T-helper 17 cell (primary cell): ENCODE measurements at places on chromosomes 16 and 17. TPM values are rescaled to one million over a fixed set of nuclear protein-coding genes. Genes with fewer than 3 reads are reported as not detected.

MT1F gene
- 3.3 TPM for total RNA-seq

KRTAP1-5 gene
- not detected for total RNA-seq

USP7 gene
- 259 TPM for total RNA-seq

NPIPB13 gene
- 17.4 TPM for total RNA-seq

SNAI3 gene
- total RNA-seq, result 10.2 TPM

SLFN11 gene
- total RNA-seq, result 21.0 TPM

WSCD1 gene
- 0.15 TPM for total RNA-seq

ASB16 gene
- total RNA-seq, result not detected

- H3K36me3 ChIP-seq, result no peaks in the 10 kb centered on the region
- DNase-seq, result no peak
- no peaks in the 10 kb centered on the region for H3K27me3 ChIP-seq
- no peak overlapping the region for H3K4me3 ChIP-seq
Observed at GRCh38 chr16:31435341-31436220, 7.0 kb downstream of the ZNF843 start.

GRCh38 chr17:980406-981291, 1.1 kb upstream of the NXN start:
- H3K4me3 ChIP-seq, result peak overlapping the region; percentile 90
- peaks cover 22% of the 10 kb centered on the region for H3K27me3 ChIP-seq
- H3K36me3 ChIP-seq, result peaks cover 2% of the 10 kb centered on the region

DNA sequence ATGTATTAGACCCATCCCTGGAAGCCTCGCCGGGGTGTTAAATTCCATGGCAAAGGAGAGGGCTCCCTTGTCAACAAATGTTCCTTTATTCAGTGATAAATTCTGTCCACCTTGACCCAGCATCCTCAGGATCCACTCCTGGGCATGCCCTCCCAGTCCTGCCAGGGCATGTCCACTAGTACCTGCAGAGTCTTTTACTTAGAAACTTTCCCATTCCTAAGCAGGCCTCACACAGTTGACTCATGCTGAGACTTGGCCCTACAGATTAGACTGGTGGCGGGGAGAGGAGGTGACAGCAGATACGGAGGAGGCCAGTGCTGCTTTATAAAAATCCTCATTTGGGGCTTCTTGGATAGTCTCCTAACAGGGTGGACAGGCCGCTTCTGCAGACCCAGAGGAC, 88.8 kb downstream of the CYLD start:
- no peaks in the 10 kb centered on the region for H3K4me1 ChIP-seq
- H3K27me3 ChIP-seq, result peaks cover 24% of the 10 kb centered on the region
- H3K4me3 ChIP-seq, result no peak overlapping the region
- no peaks in the 10 kb centered on the region for H3K36me3 ChIP-seq

DNA sequence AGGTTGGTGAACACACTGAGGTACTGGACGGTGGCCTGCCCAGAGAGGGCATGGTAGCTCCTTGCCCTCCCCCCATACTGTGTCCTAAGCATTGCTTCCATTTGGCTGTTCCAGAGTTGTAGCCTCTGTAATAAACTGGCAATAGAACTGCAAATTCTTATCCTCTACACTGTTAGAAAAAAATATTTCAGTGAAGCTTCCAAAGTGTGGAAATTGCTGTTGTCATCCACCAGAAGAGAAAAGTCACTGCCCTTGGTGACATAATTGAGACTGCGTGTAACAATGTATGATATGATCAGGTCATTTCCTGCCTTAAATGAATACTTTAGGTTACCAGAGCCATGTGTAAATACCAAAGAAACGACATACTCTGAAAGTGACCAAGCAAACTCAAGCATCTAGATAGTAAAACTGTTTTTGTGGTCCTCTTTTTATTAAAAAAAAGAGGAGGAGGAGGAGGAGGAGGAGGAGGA, 65.9 kb downstream of the CEP95 start:
- no peaks in the 10 kb centered on the region for H3K36me3 ChIP-seq
- H3K27ac ChIP-seq, result peak overlapping the region; percentile 90
- peaks cover 6% of the 10 kb centered on the region for H3K4me1 ChIP-seq
- no peak for DNase-seq

- peaks cover 5% of the 10 kb centered on the region for H3K36me3 ChIP-seq
- no peak overlapping the region for H3K27ac ChIP-seq
- H3K27me3 ChIP-seq, result peaks cover 64% of the 10 kb centered on the region
- peaks cover 30% of the 10 kb centered on the region for H3K4me1 ChIP-seq
- DNase-seq, result no peak
- peak overlapping the region; percentile 80 for H3K4me3 ChIP-seq
Observed at GRCh38 chr17:61404663-61404912, 4.9 kb downstream of the TBX2 start.

DNA sequence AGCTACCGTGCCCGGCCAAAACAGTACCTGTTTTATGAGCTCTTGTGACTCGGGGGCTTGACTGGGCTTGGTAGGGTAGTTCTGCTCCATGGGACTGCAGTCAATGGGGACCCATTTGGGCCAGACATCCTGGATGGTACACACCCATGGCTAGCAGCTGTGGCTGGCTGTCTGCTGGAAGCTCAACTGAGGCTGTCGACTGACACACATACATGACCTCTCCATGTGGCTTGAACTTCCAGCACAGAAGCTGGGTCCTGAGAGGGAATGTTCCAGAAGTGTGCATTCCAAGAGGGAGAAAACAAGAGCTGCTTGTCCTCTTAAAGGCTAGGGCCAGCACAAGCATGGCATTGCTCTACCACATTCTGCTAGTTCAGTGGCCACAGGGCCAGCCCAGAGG, 14.9 kb upstream of the NKD1 start:
- no peak overlapping the region for H3K27ac ChIP-seq
- peaks cover 8% of the 10 kb centered on the region for H3K27me3 ChIP-seq
- peaks cover 4% of the 10 kb centered on the region for H3K36me3 ChIP-seq

DNA sequence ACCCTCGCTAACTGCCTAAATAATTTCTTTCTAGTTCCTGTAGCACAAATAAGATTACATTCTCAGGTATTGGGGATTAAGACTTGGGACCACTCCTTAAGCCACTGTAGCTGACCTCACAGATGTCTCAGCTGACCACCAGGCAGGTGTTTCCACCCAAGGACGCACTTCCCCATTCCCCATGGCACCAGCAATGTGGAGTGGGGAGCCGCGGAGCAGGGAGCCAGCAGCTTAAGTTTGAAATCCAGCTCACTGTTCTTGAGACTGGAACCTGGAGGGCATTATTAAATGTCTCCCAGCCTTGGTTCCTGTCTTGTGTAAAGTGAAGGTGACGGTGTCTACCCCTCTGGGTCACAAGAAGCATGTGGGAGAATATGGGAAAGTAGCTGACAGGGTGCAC, 249.4 kb upstream of the CACNG5 start:
- H3K36me3 ChIP-seq, result no peaks in the 10 kb centered on the region
- no peak overlapping the region for H3K27ac ChIP-seq
- no peak overlapping the region for H3K4me3 ChIP-seq
- DNase-seq, result no peak
- no peaks in the 10 kb centered on the region for H3K27me3 ChIP-seq

- peak overlapping the region; percentile 34 for H3K4me3 ChIP-seq
- H3K36me3 ChIP-seq, result peaks cover 8% of the 10 kb centered on the region
- H3K27ac ChIP-seq, result no peak overlapping the region
- DNase-seq, result no peak
Observed at GRCh38 chr16:28264656-28265055, 27.7 kb upstream of the SBK1 start.

GRCh38 chr17:75010683-75011400, 1.6 kb upstream of the MRPL58 start:
- peaks cover 7% of the 10 kb centered on the region for H3K36me3 ChIP-seq
- H3K27me3 ChIP-seq, result no peaks in the 10 kb centered on the region
- peaks cover 24% of the 10 kb centered on the region for H3K4me1 ChIP-seq
- H3K4me3 ChIP-seq, result no peak overlapping the region

- peak; percentile 23 for DNase-seq
- H3K4me3 ChIP-seq, result peak overlapping the region; percentile 92
- peaks cover 52% of the 10 kb centered on the region for H3K27me3 ChIP-seq
- peaks cover 9% of the 10 kb centered on the region for H3K4me1 ChIP-seq
Observed at GRCh38 chr17:1227917-1228780, 42.1 kb upstream of the BHLHA9 start.

DNA sequence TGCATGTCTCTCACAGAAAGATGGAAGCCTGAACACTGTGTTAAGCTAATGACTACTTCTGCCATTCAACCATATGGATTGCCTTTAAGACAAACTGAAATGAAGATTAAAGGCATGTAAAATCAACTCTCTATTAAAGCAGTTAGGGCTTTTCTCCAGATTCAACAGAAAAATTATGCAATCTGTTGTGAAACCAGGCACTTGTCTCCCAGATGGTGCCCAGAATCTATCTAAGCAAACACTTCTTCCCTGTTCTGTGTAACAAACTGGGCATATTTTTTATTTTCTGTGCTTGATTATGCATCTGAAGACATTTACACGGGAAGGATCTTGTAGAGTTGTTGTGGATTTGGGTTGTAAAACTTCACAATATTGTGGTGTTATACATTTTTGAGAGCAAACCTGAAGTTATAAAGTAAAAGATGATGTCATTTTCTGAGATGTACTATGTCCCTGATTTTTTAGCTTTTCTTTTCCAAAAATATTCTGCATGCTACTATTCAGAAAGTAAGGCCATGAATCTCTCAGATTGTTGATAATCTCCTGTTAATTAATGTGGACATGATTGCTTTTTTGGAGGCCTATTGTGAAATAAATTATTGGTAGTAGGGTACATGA, 1550.3 kb downstream of the CDH8 start:
- H3K27ac ChIP-seq, result no peak overlapping the region
- no peaks in the 10 kb centered on the region for H3K4me1 ChIP-seq
- no peak for DNase-seq
- H3K27me3 ChIP-seq, result no peaks in the 10 kb centered on the region

GRCh38 chr16:68236826-68237242, 907 bp upstream of the ESRP2 start:
- peaks cover 28% of the 10 kb centered on the region for H3K4me1 ChIP-seq
- no peaks in the 10 kb centered on the region for H3K27me3 ChIP-seq
- peak overlapping the region; percentile 53 for H3K27ac ChIP-seq
- peak overlapping the region; percentile 94 for H3K4me3 ChIP-seq
- no peak for DNase-seq
- no peaks in the 10 kb centered on the region for H3K36me3 ChIP-seq

- no peak overlapping the region for H3K4me3 ChIP-seq
- H3K27ac ChIP-seq, result no peak overlapping the region
- H3K36me3 ChIP-seq, result peaks cover 3% of the 10 kb centered on the region
- peaks cover 2% of the 10 kb centered on the region for H3K4me1 ChIP-seq
- peaks cover 60% of the 10 kb centered on the region for H3K27me3 ChIP-seq
Observed at GRCh38 chr17:61475726-61476125, 23.5 kb downstream of the TBX4 start.

GRCh38 chr17:66671156-66671555, 163.8 kb upstream of the CACNG5 start:
- peaks cover 58% of the 10 kb centered on the region for H3K4me1 ChIP-seq
- H3K27ac ChIP-seq, result peak overlapping the region; percentile 99
- no peak for DNase-seq
- H3K4me3 ChIP-seq, result no peak overlapping the region

GRCh38 chr16:818132-818531, 17.6 kb upstream of the GNG13 start:
- no peak for DNase-seq
- H3K4me1 ChIP-seq, result peaks cover 5% of the 10 kb centered on the region
- H3K27me3 ChIP-seq, result peaks cover 7% of the 10 kb centered on the region
- H3K4me3 ChIP-seq, result no peak overlapping the region
- no peak overlapping the region for H3K27ac ChIP-seq

DNA sequence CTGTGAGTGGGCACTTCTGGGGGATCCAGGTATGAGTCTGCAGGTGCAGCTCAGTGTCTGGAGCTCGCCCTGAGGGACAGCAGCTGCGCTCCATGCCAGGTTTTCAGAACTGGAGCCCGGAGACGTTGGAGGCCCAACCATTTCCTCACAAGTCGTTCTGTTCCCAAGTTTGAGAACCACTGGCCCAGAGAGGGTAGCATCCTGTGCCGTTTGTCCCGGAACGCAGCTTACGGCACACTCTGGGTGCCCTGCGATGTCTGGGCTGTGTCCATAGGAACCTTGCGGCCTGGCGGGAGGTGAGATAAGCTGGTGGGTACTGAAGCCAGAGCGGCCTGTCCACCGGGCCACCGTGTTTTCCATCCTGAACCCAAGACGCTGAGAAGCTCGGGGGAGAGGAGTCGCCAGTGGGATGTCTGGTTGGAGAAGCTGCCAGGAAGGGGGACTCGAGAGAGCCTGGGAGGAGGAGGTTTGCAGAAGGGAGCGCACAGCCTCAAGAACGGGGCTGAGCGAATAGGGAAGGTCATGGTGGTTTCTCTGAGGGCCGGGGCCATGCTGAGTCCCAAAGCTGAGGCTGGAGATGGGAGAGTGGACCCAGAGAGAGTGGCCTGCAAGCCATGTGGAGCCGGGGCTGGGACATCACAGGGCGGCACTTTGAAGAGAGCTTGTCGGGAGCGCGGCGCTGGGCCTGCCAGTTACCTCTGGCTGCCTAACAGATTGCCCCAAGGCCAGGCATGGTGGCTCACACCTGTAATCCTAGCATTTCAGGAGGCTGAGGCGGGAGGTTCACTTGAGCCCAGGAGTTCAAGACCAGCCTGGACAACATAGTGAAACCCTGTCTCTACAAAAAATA, 211.0 kb upstream of the GSE1 start:
- peak; percentile 3 for DNase-seq
- no peak overlapping the region for H3K27ac ChIP-seq
- H3K4me1 ChIP-seq, result no peaks in the 10 kb centered on the region
- no peaks in the 10 kb centered on the region for H3K36me3 ChIP-seq

DNA sequence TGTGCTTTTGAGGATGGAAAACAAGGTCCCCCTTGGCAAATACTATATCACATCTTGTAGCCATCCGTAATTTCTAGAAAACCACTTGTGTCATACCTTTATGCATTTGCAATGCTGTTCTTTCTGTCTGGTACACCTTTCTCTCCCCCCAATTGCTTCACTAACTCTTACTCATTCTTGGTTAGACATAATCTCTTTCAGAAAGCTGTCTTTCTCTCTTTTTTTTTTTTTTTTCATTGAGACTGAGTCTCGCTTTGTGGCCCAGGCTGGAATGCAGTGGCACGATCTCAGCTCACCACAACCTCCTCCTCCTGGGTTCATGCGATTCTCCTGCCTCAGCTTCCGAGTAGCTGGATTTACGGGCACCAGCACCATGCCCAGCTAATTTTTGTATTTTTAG, 94.9 kb upstream of the C17orf78 start:
- H3K4me1 ChIP-seq, result peaks cover 5% of the 10 kb centered on the region
- no peak for DNase-seq
- H3K27me3 ChIP-seq, result no peaks in the 10 kb centered on the region
- H3K36me3 ChIP-seq, result peaks cover 8% of the 10 kb centered on the region

GRCh38 chr17:6085812-6086211, 15.6 kb downstream of the WSCD1 start:
- no peak overlapping the region for H3K4me3 ChIP-seq
- H3K27ac ChIP-seq, result no peak overlapping the region
- H3K4me1 ChIP-seq, result no peaks in the 10 kb centered on the region
- no peaks in the 10 kb centered on the region for H3K36me3 ChIP-seq

GRCh38 chr16:21610006-21610544, 10.7 kb downstream of the METTL9 start:
- H3K36me3 ChIP-seq, result no peaks in the 10 kb centered on the region
- H3K4me3 ChIP-seq, result no peak overlapping the region
- H3K27ac ChIP-seq, result peak overlapping the region; percentile 83
- no peak for DNase-seq
